Retinal pigment epithelial cell (primary cell): ENCODE measurements at places on chromosomes 12 and 14.
A peak's percentile ranks its signal among the peaks of the same experiment; 100 is the strongest.

DNA sequence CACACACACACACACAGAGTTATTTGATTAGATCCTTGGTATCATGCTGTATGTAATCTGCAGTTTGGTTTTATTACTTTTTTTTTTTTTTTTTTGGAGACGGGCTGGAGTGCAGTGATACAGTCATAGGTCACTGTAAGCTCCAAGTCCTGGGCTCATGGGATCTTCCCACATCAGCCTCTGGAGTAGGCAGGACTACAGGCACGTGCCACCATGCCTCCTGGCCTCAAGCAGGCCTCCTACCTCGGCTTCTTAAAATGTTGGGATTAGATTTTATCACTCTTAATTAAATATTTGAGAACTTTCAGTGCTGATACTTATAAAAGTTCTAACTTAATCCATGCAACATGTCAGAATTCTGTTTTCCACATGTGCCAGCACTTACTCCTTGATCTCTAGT, 31.3 kb upstream of the PSEN1 start:
- no peak for DNase-seq

DNA sequence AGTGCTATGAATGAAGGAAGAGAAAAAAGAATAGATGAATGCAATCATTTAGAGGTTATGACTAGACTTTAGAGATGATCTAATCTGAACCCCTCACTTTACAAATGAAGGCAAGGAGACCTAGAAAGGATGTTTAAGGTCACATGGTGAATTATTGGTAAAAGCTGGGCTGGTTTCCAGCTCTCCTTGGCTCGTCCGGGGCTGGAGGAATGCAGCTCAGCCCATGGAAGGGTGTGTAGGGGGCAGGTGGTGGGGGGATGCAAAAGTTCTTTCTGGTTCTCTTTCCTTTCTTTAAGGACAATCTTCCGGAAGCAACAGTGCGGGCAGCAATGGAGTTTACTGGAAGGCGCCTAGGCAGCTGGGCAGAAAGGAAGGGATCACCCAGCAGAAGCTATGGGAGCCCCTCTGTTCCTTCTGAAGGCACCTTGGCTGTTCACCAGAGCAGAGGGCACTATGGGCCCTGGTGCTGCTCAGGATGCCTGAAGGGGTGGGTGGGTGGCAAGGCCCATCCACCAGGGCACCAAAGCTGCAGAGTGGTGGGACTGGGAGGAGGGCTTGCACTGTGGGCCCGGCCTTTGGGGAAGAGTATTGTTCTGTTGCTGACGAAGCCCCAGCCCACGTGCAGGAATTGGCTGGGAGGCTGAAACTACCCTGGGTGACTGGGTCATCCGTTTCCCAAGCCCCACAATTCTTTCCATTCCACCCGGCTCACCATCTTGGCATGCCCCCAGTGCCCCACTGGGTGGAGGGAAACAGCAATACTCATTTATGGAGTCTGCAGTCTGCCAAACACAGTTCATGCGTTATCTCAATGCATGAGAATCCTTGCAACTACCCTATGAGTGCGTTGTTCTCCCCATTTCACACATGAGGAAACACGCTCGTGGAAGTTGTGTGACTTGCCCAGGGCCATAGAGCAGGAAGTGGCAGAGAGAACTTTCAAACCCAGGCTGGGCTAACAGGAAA, 78.2 kb downstream of the IRF2BPL start:
- DNase-seq: peak; percentile 76

DNA sequence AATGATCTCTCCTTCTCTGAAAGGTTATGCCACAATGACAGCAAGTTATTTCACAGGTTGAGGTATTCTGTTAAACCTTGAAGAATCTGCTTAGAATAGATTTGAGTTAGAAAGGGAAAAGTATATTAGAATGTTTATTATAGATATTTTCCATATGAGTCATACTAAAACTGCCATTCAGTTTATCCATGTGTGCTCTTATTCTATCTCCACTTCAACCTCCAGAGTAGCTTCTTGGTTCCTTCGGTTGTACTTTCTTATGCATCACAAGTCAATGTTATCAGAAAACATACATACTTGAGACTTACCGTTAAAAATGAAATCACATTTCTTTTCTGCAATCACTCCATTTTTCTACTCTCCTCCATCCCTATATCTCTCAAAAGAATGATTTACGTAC, 197.7 kb downstream of the BCAT1 start:
- DNase-seq: no peak

- no peak for DNase-seq
These were observed 147.3 kb upstream of the MAX start for GRCh38 chr14:65249471-65250161.
